ENCODE measurements at places on chromosomes 12 and 14. TPM values are rescaled to one million over a fixed set of nuclear protein-coding genes. Genes with fewer than 3 reads are reported as not detected.
A peak's percentile ranks its signal among the peaks of the same experiment; 100 is the strongest.

GRCh38 chr12:55974308-55974730 lies 441 bp downstream of the RAB5B start:
- no peaks in the 10 kb centered on the region for H3K27me3 ChIP-seq
- H3K27ac ChIP-seq: peak overlapping the region; percentile 95
- peak overlapping the region; percentile 87 for H3K4me3 ChIP-seq
- DNase-seq: no peak

DNA sequence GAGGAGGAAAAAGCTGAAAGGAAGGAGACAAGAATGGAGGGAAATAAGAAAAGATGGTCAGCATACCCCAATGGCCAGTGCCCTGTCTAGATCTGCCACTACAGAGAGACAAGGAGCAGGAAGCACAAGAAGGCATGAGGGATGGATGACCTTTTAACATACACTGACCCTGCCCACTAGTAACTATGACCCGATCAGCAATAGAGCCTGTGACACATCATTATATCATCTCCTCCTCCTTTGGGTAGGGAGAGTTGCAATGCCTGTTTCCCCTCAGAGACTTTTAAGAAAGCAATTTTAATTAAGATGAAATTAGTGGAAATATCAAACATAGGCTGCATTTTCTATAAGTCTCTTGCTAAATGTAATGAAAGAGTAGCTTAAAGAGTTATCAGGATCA lies 4.7 kb upstream of the SLC2A13 start:
- H3K27me3 ChIP-seq: no peaks in the 10 kb centered on the region
- H3K4me3 ChIP-seq: no peak overlapping the region
- DNase-seq: no peak

DNA sequence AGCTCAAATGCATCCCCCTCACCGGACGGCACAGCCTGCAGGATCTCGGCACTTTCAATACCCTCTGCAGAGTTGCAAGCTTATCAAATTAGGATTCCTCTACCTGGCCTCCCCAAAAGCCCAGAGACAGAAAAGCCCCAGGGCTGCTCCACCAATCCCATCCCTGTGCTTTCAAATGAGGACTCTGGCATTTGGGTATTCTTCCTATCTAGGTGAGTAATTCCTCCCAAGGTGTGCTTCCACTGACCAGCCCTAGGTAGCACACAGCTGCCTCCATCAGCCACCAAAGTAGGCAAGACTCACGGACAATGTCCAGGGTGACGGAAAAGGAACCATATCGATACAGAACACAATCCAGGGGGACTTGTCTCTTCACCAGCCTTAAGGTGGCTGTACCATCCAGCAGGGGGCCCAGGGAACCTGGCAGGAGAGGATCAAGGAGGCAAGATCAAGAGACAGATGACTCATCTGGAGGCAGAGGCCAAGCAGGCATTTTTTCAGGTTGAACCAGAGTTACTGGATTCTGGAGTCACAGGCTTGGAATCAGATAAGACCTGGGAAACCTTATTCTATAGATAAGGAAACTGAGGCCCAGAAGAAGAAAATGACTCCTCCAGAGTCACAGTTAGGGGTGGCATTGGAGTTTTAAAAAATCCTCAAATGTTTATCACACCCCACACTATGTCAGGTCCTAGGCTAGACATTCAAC lies 9.9 kb downstream of the PMEL start:
- H3K4me1 ChIP-seq: peaks cover 14% of the 10 kb centered on the region
- DNase-seq: peak; percentile 71
- no peak overlapping the region for H3K4me3 ChIP-seq
- H3K27ac ChIP-seq: no peak overlapping the region

DNA sequence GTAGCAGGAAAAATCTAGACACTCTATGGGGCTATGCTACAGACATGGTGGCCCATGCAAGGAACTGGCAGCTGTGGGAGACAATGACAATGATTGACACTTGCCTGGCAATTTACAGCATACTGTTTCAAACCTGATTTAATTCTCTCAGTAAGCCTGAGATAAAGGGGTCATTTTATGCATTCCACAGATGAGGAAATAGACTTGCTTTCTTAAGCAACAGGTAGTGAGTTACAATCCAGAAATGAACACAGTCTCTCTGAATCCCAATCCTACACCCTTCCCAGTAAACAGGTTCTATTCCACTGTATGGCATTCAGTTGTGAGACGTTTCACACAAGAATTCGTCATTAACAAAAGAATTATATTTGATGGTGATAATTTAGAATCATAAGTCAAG lies 15.5 kb upstream of the PCNX1 start:
- DNase-seq: no peak
- H3K4me1 ChIP-seq: no peaks in the 10 kb centered on the region
- H3K27ac ChIP-seq: no peak overlapping the region
- no peaks in the 10 kb centered on the region for H3K36me3 ChIP-seq
- no peak overlapping the region for H3K4me3 ChIP-seq

DNA sequence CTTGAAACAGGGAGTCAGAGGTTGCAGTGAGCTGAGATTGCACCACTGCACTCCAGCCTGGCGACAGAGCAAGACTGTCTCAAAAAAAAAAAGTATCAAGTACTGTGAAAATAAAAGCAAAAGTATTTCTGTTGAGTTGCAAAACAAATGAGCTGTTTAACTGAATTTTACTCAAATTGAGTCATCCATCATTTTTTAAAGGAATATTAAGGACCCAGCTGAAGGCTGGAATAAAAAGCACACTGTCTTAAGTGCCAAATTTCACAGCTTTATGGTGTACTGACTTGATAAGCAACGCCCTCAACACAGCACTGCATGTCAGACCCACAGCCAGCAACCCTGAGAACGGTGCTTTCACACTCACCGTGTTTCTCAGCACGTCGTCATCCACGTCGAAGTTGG lies 57.9 kb downstream of the AMN start:
- no peaks in the 10 kb centered on the region for H3K27me3 ChIP-seq
- H3K27ac ChIP-seq: no peak overlapping the region
- peaks cover 91% of the 10 kb centered on the region for H3K36me3 ChIP-seq
- H3K4me1 ChIP-seq: no peaks in the 10 kb centered on the region
- H3K4me3 ChIP-seq: no peak overlapping the region

DNA sequence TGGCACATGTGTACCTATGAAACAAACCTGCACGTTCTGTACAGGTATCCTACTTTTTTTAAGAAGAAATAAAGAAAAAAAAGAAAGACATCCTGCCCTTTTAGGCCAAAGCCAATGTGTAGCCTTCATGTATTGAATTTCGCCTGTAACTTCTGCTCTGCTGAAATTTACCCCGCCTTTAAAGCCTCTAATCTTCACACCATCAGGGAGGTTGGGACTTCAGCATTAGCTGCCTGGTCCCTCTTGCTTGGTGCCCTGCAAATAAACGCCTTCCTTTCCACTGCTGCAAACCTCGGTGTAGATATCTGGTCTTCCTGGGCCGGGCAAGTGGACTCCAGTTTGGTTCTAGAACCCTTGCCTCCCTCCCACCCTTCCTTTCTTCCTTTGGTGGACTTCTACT lies 2.6 kb upstream of the KRT71 start:
- no peak overlapping the region for H3K4me3 ChIP-seq
- no peaks in the 10 kb centered on the region for H3K4me1 ChIP-seq
- H3K36me3 ChIP-seq: no peaks in the 10 kb centered on the region
- H3K27ac ChIP-seq: no peak overlapping the region

GRCh38 chr14:81153187-81153586 lies 67.6 kb downstream of the GTF2A1 start:
- H3K27me3 ChIP-seq: no peaks in the 10 kb centered on the region
- no peak for DNase-seq
- H3K36me3 ChIP-seq: no peaks in the 10 kb centered on the region
- no peaks in the 10 kb centered on the region for H3K4me1 ChIP-seq
- H3K27ac ChIP-seq: no peak overlapping the region
- H3K4me3 ChIP-seq: no peak overlapping the region

DNA sequence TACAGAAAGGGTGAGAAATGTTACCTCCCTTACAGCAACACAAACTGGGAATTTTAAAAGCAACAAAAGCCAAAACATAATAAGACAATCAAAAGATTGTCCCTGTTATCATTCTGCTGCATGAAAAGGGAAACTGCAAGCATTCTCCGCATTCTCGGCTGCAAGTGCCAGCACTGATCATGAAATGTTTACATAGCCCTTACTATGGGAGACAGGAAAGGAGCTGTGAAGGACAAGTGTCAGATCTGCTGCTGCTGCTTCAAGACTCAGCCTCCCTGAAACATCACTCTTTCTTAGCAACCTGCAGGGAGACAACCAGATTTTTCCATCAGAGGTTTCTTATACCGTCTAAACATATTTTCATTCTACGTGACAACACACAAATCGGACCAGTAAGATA lies 20.1 kb downstream of the DENND5B start:
- peaks cover 4% of the 10 kb centered on the region for H3K4me1 ChIP-seq
- no peak overlapping the region for H3K27ac ChIP-seq
- H3K4me3 ChIP-seq: no peak overlapping the region
- no peak for DNase-seq
- no peaks in the 10 kb centered on the region for H3K36me3 ChIP-seq
- H3K27me3 ChIP-seq: no peaks in the 10 kb centered on the region

GRCh38 chr12:111578276-111578970 lies 20.7 kb downstream of the ATXN2 start:
- H3K4me1 ChIP-seq: no peaks in the 10 kb centered on the region
- H3K27me3 ChIP-seq: no peaks in the 10 kb centered on the region
- peaks cover 8% of the 10 kb centered on the region for H3K36me3 ChIP-seq
- H3K4me3 ChIP-seq: no peak overlapping the region
- H3K27ac ChIP-seq: no peak overlapping the region

- DNase-seq: peak; percentile 5
- peak overlapping the region; percentile 58 for H3K27ac ChIP-seq
- H3K27me3 ChIP-seq: peaks cover 54% of the 10 kb centered on the region
- H3K4me3 ChIP-seq: peak overlapping the region; percentile 67
Measured at GRCh38 chr14:52069307-52070050, 620 bp upstream of the NID2 start.

DNA sequence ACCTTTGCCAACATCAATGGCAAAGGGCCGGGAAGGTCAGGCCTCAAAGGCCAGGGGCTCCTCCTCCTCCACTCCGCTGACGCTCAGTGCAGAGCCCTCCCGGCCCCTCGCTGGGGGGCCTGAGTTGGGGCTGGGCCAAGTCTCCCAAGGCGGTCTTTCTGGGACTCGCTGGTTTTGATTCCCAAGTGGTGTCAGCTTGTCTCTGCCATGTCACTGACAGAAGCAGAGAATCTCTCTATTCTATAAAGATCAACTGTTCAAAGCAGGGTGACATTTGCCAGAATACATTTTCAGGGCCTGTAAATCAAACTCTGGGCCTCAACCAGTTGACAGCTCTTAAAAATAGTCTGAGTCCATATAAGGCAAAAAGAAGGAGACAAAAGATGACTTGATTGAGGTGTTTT lies 75.9 kb downstream of the CCDC88C start:
- no peak overlapping the region for H3K27ac ChIP-seq
- no peaks in the 10 kb centered on the region for H3K27me3 ChIP-seq
- DNase-seq: no peak
- no peak overlapping the region for H3K4me3 ChIP-seq
- H3K36me3 ChIP-seq: peaks cover 33% of the 10 kb centered on the region

GRCh38 chr12:10551375-10551774 lies 45.7 kb downstream of the EIF2S3B start:
- no peak overlapping the region for H3K4me3 ChIP-seq
- H3K27me3 ChIP-seq: no peaks in the 10 kb centered on the region
- no peaks in the 10 kb centered on the region for H3K36me3 ChIP-seq
- DNase-seq: no peak
- H3K27ac ChIP-seq: no peak overlapping the region

GRCh38 chr14:34368971-34369647 lies 92.9 kb downstream of the SPTSSA start:
- peak overlapping the region; percentile 60 for H3K27ac ChIP-seq
- peaks cover 36% of the 10 kb centered on the region for H3K4me1 ChIP-seq
- no peaks in the 10 kb centered on the region for H3K36me3 ChIP-seq
- no peak overlapping the region for H3K4me3 ChIP-seq
- H3K27me3 ChIP-seq: no peaks in the 10 kb centered on the region

DNA sequence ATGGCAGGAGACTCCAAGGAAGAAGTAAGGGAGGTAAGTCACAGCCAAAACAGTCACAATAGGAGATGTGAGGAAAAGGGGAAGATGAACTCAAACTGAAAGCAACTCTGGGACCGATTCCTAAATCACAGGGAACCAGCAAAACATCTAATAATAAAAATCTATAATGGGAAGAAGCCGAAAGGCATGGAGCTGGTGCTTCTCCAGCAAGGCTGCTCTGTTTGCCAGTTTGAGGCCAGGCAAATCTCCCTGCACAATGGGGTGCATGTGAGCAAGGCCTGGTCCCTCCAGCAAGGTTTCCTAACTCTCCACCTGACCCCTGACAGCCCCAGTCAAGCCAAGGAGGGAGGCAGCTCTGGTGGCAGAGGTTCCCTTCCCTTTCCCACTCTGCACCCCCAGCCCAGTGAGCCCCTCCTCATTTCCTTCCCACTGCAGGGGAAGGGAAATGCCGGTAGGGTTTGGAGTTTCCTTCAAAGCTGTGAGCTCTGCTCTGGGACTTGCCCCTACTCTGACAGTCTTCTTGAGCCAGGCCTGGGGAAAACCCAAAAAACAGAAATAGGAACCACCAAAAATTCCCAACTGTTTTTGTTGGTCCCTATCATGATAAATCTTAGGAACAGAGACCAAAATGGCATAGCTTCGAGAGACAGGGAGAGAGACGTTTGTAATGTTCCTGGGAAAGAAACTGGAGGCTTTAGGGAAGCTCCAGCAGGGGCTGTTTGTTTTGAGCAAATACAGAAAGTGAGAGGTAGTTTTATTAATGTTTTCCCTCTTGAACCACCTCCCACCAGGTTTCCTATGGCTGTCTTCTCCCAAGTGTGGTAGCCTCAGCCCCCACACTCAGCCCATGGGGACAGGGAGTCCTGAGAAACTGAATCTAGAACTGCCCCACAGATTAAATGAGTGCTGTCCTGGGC lies 34.6 kb downstream of the FMNL3 start:
- no peak overlapping the region for H3K4me3 ChIP-seq
- H3K27me3 ChIP-seq: no peaks in the 10 kb centered on the region
- DNase-seq: no peak
- no peaks in the 10 kb centered on the region for H3K36me3 ChIP-seq
- peaks cover 21% of the 10 kb centered on the region for H3K4me1 ChIP-seq

DNA sequence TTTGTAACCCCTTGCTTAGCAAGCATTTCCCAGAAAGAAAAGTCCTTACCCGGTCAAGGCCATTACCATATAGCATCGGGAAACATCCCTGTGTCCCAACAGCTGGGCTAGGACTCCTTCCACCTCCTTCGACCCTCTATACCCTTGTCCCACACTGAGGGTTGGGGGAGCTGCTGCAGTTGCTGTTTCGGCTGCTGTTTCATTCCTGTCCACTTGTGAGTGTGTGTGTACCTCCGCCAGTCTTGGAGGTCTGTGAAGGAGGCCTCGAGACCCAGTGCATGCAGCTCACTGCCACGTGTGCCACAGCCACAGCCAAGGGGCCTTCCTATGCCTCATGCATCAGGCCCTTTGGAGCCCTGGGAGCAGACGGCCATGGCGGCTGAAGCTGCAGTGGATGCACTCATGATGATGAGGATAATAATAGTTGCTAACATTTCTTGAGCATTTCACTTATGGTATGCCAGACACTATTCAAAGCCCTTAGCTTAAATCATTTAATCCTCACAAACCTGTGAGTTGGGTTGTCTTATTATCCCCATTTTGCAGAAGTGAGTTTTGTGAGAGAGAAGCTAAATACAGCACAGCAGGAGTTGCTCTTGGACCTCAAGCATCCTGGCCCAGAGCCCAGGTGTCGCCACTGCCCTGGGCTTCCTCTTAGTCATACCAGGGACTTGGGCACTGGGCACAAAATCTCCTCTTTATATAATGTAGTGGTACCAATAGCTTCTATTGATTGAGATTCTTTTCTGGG lies 156.5 kb downstream of the PRKCH start:
- H3K36me3 ChIP-seq: no peaks in the 10 kb centered on the region
- H3K4me3 ChIP-seq: no peak overlapping the region
- H3K27me3 ChIP-seq: no peaks in the 10 kb centered on the region
- DNase-seq: no peak
- H3K27ac ChIP-seq: no peak overlapping the region

TAS2R42 gene
- polyA plus RNA-seq: 0.06 TPM

ACOT4 gene
- 2.4 TPM for polyA plus RNA-seq

Measured in large intestine (tissue), 12 donors.